ENCODE measurements at places on chromosomes 5 and 9.

DNA sequence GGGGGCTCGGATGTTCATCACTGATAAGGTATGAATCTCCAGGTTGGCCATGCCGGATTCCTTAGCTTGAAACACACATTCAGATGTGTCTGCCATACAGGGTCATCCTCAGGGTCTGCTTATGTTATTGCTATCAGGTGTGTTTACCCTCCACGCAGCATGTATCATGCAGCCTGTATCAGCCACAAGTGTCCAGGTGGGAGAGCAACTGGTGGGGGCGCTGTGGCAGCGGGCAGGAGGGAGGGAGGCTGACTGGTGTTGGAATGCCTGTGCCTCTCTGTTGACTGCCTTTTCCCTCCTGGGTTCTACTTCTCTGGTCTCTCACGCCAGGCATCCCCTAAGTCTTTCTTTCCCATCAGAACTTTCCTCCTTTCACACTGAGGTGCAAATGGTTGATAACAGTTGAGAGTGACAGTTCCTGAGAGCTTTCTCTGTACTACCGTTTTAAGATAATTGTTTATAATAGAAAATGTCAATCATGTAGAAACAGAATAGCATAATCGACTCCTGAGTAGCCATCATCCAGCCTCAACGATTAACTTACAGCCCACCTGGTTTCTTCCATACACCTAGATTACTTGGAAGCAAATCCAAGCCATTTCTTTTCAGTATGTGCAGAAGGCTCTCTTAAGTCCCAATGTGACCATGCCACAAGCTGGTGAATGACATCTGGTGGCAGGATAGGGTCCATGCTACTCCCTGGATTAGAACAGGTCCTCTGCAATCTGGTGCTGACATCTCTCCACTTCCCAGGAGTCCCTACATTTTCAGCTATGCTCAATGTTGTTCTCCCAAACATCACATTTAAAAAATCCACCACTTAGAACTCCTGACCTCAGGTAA is 86.6 kb downstream of the ACER2 start:
- no peak for DNase-seq

DNA sequence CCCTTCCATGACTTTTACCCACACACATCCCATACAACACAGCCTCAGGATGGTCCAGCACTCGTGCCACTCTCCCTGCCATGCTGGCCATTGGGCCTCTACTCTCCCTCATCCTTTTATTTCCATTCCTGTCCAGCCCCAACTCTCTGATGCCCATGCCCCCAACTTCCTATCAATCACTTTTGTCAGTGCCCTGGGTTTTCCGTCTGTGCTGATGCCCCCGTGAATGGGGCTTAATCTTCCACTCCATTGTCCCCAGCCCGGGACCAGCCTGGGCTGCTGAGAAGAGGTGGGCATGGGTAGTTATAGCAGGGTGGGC is 12.6 kb upstream of the ACSL6 start:
- no peak for DNase-seq

DNA sequence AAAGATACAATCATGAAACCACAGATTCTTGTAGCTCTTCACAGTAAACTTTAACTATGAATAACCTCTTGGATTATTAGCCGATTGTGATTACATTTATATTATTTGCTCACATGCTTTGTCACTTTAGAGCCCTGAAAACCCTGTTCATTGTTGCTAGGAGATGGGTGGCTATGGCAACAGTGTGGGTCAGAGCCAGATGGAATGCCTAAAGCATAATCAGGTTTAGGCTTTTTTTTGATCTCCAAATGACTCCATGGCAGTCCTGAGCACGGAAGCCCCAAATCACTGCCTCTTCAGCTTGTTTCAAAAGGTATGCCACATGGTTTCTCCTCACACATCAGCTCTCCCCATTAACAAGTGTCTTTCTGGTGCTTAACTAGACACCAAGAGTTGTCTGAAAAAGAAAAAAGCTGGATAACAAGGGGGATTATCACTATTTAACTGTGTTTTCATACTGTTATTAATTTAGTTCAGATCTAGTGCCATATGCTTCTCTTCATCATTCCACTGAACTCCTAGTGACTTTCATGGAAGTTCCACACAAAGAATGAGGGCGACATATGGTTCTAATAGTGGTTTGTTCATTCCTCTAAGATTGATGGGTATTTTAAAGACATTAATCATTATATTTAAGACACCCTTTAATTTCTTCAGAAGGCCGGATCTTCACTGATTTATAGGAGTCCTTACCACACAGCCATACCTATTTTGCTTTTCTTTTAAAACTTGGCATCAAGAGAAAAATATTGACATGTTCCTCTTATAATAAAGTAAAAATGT is 88.8 kb upstream of the PAM start:
- DNase-seq = no peak

- DNase-seq = no peak
These were observed 20.6 kb downstream of the B4GALT7 start for GRCh38 chr5:177620560-177620959.

DNA sequence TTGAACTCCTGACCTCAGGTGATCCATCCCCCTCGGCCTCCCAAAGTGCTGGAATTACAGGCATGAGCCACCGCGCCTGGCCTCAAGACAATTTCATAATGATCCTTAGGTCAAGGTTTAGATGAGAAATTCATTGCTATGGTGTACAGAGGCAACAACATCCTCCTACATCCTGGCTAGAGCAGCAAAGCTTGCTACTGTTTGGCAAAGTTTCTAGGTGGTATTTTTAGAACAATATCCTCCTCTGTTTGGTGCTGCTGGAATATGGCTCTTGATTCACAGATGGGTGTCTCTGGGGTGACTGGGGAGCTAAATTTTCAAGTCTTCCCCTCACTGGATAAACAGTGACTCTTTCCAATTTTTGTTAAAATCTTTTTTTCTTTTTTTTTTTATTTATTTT is 30.6 kb downstream of the CRHBP start:
- no peak for DNase-seq

- DNase-seq = no peak
These were observed 303.1 kb upstream of the CDH6 start for GRCh38 chr5:30890377-30890776.

GRCh38 chr5:56669534-56670483 is 145.5 kb upstream of the MAP3K1 start:
- no peak for DNase-seq

- no peak for DNase-seq
These were observed 92.1 kb downstream of the CAVIN4 start for GRCh38 chr9:100669968-100670367.

DNA sequence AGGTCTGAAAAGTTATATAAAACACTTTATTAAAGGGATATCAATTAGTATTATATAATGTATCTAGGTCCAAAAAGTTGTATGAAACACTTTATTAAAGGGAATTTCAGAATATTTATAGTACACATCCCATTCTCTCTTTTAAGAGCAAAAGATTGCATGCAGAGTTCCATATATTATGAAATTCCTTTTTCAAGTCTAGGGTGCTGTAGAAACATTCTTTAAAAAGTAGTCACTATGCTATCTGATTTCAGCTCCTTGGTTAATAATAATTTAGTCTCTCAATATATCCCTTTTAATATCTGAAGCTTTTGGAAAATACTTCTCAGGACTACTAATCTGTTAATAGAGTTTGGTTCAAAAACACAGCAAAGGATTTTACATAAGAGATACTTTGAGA is 1496.1 kb upstream of the C9orf72 start:
- DNase-seq = no peak

DNA sequence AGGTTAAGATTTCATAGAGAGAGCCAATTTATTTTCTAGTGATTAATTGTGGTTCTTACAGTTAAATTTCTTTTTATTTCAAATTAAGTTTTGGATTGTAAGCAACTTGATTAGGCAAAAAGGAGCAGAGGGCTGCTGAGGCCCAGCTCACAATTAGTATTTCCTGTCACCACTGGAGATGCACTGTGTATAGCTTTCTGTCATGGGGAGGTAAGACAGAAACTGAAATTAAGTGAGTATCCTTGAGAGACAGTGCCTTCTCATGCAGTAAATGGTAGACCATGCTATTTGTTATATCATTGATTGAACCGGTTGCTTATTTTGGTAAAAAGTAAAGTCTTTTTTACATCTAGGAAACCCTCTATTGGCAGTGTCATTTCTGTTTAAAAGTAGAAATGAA is 190.7 kb downstream of the CCDC171 start:
- DNase-seq = no peak

GRCh38 chr5:11984196-11984595 is 80.0 kb upstream of the CTNND2 start:
- no peak for DNase-seq

DNA sequence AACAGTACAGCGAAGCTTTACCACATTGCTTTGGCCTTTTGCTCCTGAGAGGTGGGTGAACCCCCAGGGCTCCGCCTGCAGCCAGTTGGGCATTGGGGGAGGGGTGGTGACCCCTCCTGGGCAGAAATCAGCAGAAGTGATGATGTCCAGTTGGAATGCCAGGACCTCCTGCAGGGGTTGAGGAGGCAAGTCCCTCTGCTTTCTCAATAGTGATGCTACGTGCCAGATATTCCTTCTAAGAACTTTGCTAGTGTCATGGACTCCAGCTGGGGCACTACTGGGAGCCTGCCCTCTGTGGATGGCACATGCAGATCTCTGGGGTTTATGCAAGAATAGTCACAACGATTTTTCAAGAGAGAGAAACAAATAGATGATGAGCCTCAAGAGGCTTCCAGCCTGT is 95.6 kb downstream of the NDFIP1 start:
- DNase-seq = no peak

- DNase-seq = no peak
These were observed 95.3 kb downstream of the FBXW11 start for GRCh38 chr5:171911152-171911551.

DNA sequence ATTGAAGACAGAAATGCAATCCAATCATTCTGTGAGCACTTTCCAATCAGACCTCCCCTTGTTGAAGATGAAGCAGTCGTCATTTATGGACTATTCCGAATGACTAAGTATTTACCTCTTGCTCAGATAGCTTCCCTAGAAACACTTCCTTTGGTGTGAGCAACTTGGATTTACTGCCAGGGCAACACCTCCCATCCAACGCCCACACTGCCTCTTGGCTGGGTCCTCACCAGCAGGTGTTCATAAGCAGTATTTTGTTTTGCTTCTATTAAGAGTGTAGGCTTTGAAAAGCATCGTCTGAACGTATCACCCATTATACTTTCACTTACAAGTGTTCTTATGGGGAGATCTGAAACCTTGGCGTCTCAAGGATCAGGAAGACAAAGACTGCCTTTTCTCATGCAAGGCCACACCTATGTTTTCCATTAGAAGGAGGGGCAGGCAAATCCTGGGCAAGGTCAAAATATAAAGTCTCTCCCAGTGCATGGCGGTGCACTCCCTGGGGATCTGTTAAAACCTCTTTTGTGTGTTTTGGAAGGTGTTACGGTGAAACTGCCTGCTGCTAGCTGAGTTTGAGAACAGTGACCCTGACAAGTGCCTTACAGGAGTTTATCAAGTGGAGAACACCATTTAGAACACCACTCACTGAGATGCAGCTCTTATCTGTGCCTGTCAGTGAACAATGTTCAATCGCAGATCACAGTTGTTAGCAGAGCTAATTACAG is 10.6 kb upstream of the MARCHF3 start:
- no peak for DNase-seq

- no peak for DNase-seq
These were observed 247.4 kb upstream of the RASA1 start for GRCh38 chr5:87020099-87020934.

DNA sequence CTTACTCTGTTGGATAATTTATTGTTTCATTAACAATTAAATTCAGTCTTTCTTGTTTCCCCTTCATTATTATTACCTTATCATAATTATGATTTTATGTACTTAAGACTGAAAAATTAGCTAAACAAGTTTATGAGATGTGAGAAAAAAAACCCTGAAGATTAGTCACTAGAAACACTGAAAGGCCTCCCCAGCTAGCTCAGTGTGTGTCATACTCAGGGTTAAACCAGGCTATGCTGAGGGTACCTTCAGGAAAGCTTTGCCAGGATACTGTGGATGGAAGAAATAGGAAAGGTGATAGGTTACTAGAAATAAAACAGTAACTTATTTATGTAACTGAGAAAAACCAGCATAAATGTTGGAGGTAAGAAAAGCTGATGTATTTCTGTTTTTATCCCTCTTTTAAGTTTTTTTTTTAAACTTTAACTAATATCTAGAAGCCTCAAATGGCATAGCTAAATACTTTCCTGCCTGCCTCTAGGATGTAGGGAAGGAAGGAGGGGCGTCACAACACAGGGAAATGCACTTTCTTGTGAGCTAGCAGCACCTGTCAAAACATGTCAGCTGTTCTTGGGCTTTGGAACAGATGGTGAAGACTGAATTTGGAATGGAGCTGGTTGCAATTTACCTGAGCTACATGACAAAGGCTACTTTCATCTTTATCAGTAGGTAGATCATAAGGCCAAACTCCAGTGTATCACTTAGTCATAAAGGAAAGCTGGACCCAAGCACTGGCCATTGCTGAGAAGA is 24.2 kb downstream of the NMRK1 start:
- DNase-seq = no peak

GRCh38 chr9:24616863-24617262 is 71.2 kb upstream of the IZUMO3 start:
- DNase-seq = no peak

DNA sequence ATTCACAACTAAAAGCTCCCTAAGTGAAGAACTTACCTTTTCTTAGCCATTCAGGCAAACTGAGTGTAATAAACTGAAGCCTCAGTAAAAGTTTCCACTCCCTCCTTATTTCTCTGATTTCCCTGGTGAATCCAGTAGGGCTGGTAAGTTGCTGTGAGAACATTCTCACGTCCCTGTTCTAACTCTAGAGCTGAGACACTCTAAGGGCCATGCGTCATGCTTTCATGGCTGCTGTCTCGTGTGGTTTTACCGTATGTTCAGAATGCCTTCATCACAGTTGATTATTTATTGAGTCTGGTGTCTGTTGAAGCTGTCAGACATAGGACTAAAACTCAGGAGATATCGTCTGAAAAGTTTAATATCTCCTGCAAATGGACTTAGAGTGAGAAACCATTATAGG is 1.3 kb downstream of the OR2S2 start:
- no peak for DNase-seq

- no peak for DNase-seq
These were observed 471.1 kb downstream of the DMAC1 start for GRCh38 chr9:7328453-7328852.

Data from left forelimb (tissue), 1 donor.